Stimulated activated naive B cell treated with anti-CD40 and anti-IgM and Interleukin-4, amounts not matched to agents 10 μg/mL and 1 μg/mL and 100 μg/mL, for 72 hours (primary cell): ENCODE measurements at places on chromosomes 5 and 9.
A peak's percentile ranks its signal among the peaks of the same experiment; 100 is the strongest.

DNA sequence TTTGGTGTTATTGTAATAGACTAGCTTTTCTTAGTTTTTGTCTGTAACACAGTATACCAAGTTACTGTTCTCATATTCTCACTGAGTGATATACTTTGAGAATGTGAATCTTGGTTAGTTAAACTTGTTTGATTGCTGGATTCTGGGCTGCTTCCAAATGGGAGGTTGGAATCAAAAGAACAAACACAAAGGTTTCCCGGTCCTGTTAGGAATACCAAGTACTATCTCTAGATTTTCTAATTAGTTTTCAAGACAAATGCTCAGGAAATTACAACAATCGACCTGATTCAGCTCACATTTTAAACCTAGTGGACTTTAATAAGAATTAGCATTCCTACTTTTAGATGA, 244.3 kb downstream of the CSNK1G3 start:
- DNase-seq, result no peak

- no peak for DNase-seq
Measured at GRCh38 chr5:132176521-132176945, 51.1 kb downstream of the P4HA2 start.

DNA sequence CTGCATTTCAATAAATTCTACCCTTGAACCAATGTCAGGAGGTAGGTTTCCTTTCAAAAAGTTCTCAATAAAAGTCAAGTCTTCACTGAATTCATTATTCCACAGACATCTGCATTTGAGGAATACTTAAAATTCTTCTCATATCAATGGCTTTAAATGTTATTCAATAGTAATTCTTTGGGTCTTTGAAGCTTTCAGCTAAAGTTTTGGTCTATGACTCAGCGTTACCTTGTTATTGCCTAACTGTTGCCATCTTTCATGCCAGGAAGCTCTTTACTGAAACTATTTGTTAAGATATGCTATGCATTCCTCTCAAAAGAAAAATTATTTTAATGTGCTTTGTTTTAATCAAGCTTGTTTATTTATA, 170.5 kb downstream of the NNT start:
- DNase-seq, result no peak

GRCh38 chr5:74767579-74767913, 497 bp downstream of the NSA2 start:
- DNase-seq, result no peak

GRCh38 chr5:1558944-1559343, 35.2 kb upstream of the LPCAT1 start:
- no peak for DNase-seq

DNA sequence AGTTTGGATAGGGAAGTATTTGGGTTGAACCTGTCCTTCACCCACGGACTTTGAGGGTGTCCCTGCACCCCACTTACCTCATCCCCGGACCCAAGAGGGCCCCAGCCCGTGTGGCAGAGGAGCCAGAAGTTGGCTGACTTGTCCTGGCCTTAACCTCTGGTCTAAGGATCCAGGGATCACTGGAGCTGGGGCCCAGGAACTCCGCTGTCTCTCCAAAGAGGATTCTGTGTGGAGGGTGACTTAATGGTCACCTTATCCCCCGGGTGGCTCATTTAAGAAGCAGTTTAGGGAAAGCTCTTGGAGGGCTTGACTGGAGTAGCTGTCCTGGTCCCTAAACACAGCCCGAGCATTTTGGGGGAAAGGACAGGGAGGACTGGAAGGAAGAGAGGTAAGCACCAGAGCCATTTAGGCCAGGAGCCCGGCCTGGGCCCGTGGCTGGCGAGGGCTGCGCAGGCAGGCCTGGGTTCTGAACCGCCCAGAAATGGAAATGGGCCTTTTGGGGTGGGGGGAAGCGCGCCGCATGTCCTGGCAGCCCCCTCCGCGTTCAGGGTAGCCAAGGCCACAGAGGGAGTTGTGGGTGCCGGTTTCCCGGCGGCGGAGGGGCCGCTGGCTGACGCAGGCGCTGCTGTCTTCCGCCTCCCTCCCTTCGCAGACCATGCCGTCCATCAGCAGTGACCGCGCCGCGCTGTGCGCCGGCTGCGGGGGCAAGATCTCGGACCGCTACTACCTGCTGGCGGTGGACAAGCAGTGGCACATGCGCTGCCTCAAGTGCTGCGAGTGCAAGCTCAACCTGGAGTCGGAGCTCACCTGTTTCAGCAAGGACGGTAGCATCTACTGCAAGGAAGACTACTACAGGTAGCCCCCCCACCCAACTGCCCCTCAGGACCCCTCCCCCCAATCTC, 2.0 kb downstream of the LHX2 start:
- DNase-seq, result no peak

DNA sequence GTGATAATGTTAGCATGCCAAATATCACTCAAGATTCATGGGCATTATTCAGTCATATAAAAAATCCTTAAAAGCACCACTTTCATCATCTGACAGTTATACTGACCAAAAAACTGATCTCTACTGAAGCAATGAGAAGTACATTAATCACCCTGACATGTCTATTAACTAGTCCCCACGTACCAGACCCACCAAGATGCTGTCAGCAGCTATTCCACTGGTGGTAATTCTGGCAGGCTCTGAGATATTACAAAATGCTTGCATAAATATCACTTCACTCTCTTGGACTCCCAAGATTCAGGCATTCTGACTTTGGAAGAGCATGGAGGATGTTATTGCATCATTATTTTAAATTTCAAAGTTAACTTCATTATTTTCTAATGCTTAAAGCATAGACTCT, 717.0 kb downstream of the DNAH5 start:
- no peak for DNase-seq

DNA sequence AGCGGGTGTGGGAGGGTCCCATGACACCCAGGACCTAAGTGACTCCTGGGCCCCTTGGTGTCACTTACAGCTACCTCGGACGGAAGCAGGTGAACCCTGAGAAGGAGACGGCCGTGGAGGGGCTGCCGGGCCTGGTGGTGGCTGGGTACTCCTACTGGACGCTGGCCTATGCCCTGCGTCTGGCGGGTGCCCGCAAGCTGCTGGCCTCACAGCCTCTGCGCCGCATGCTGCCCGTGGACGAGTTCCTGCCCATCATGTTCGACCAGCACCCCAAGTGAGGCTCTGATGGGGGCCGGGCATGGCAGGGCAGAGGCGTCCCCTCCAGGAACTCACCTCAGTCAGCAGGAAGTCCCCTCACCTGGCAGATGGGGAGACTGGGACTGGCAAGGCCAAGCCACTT, 13.7 kb downstream of the CERCAM start:
- DNase-seq, result no peak

- no peak for DNase-seq
Measured at GRCh38 chr9:16417161-16417560, 453.3 kb downstream of the BNC2 start.

DNA sequence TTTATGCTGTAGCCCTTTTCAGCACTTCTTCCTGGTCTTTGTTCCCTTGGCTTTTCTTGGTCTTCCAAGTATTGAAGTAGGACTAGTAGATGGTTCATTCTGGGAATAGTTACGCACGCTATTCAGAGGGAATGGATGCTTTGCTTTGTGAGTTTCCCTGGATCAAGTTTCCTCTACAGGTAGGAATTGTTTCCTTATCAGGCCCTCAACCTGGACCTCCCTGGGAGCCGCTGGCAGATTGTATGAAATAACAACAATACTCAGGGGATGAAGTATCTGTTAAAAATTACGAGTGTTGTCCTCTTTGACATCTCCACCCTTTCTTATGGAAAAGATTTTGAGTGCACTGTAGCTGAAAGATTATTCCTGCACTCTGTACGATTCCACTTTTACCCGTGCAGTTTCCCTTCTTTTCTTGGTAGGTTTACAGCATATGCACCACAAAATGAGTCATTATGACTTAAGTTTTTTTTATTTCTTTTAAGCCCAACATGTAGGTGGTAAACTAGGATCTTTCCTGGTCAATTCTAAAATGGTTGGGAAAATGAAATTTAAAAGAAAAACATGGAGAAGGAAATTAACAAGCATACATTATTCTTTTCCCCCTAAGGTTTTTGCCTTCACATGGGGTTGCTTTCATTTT, 57.9 kb downstream of the ARHGAP26 start:
- no peak for DNase-seq

GRCh38 chr9:101274971-101275768, 109.6 kb downstream of the BAAT start:
- DNase-seq, result no peak

DNA sequence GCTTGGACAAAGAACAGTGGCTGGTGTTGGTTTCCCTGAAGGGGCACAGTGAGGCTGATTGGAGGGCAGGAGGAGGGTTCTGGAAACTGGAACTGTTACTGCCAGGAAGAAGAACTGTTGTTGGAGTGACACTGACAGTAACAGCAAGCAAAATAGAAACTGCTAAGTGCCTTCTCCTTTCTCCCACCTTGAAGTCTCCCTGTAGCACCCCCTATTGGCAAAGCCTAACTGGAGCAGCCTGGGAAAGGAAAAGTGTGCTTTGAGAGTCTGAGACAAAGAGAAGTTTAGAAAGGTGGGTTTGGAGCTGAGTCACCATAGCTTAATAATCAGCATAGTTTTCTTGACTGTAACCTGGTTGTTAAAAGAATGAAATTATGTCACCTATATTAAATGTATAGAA, 2.5 kb upstream of the TMEM174 start:
- DNase-seq, result no peak

DNA sequence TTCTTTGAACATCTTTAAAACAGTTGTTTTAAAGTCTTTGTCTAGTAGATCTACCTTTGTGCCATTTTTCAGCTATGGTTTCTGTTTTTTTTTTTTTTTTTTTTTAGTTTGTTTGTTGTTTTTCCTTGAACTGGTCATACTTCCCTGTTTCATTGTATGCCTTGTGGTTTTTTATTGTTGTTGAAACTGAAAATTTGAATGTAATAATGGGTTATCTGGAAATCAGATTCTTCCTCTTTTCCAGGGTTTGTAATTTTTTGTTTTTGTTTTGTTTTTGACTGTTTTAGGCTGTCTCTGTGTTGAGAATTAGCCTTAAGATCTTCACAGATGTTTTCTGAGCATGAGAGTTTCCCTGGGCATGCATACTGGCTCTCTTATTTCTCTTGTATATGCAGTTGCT, 269.6 kb upstream of the DAP start:
- DNase-seq, result no peak

- DNase-seq, result no peak
Measured at GRCh38 chr5:131530706-131531331, 104.2 kb downstream of the RAPGEF6 start.

DNA sequence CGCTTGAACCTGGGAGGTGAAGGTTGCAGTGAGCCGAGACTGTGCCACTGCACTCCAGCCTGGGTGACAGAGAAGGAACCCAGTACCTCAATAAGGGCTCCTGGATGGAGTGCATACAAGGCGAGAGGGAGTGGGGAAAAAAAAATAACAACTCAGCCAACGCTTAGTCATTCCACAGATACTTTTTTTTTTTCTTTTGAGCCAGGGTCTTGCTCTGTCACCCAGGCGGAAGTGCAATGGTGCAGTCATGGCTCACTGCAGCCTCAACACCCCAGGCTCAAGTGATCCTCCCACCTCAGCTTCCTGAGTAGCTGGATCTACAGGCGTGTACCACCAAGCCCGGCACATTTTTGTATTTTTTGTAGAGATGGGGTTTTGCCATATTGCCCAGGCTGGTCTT, 59.5 kb upstream of the GGTA1 start:
- peak; percentile 28 for DNase-seq

GRCh38 chr5:108028412-108028811, 353.5 kb downstream of the FBXL17 start:
- DNase-seq, result no peak

- no peak for DNase-seq
Measured at GRCh38 chr9:101711330-101711941, 27.0 kb downstream of the GRIN3A start.

GRCh38 chr9:89330513-89330912, 12.2 kb downstream of the SECISBP2 start:
- no peak for DNase-seq

DNA sequence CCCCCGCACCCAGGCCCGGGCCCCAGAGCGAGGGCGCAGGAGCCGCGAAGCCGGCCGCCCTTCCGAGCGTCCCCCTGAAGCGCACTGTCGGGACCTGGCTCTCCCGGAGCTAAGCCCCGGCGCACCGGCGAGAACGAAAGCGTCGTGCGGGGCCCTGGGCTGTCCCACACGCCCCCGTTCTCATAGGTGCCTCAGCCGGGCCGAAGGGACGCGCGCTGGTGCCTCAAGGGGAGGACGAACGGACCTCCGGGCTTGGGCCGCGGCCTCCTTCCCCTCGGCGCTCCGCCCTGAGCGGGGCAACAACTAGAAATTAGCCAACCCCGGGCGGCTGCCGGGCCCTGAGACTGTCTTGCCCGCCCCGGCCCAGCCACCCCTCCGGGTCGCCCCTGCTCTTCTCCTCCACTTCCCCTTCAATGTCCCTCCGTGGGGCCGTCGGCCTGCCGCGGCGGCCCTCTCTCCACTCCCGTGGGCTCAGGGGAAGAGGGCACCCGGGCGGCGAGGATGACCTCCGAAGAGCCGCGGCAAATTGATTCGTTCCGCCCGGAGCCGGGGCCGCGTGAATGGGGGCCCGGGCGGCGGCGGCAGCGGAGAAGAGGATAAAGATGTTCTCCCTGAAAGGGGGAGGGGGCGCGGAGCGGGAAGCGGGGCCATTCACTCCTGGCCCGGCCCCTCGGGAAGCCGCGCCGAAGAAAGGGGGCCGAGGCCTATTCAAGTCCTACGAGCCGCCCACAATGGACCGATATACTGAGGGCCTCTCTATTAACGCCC, 3.5 kb upstream of the PRDM12 start:
- no peak for DNase-seq

GRCh38 chr9:16131264-16131663, 578.4 kb downstream of the CCDC171 start:
- no peak for DNase-seq

- DNase-seq, result no peak
Measured at GRCh38 chr9:133667759-133668450, 31.7 kb downstream of the DBH start.

- DNase-seq, result no peak
Measured at GRCh38 chr9:38042626-38043357, 26.2 kb downstream of the SHB start.

GRCh38 chr5:142053426-142054151, 40.8 kb upstream of the GNPDA1 start:
- DNase-seq, result no peak

DNA sequence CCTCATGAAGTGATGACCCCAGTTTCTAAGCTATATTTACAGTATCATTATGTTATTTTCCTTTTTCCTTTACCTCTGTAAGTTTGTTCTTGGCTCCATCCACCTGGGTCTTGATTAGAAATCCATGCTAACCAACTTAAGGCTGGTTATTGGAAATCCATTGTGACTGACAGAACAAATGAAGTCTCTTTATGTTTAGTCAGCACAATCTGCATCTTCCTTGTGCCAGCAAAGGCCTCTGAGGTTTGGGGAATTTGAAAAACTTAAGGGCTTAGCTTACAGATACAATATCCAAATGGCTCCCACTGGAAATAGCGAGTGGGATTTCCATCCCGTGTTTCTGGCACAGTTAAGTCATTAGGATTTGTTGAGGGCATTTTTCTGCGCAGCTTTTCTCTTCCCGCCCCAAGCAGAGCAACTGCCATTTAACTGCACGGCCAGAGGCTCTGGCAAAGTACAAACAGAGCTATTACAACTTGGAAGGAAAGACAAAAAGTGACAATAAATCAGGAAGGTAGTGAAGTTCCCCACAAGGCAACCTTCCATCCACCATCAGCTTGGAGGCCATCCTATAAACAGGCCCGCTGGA, 64.2 kb downstream of the DCP2 start:
- no peak for DNase-seq

- DNase-seq, result no peak
Measured at GRCh38 chr5:173715607-173716006, 99.2 kb upstream of the BOD1 start.
